ENCODE measurements at places on chromosomes 6 and 20. TPM values are rescaled to one million over a fixed set of nuclear protein-coding genes. Genes with fewer than 3 reads are reported as not detected.

The GGTLC1 gene
- polyA plus RNA-seq = not detected

The ZSCAN23 gene
- 14.7 TPM for polyA plus RNA-seq

The RAET1L gene
- not detected for polyA plus RNA-seq

The SPATA25 gene
- polyA plus RNA-seq = 5.1 TPM

The ACOT8 gene
- polyA plus RNA-seq = 68.7 TPM

The LZTS3 gene
- polyA plus RNA-seq = 42.0 TPM

The CPXM1 gene
- 42.1 TPM for polyA plus RNA-seq

The AKAP12 gene
- polyA plus RNA-seq = 20.1 TPM

The SNAI1 gene
- polyA plus RNA-seq = not detected

The NRN1 gene
- polyA plus RNA-seq = 4.4 TPM

The C4B gene
- polyA plus RNA-seq = 4.4 TPM

The MCHR2 gene
- polyA plus RNA-seq = not detected

The KIAA1755 gene
- 1.3 TPM for polyA plus RNA-seq

The PPIL6 gene
- 11.8 TPM for polyA plus RNA-seq

The KCTD20 gene
- 37.6 TPM for polyA plus RNA-seq

The ZNF334 gene
- 43.2 TPM for polyA plus RNA-seq

The TRIM10 gene
- not detected for polyA plus RNA-seq

The LINC00237 gene
- polyA plus RNA-seq = not detected

The CLVS2 gene
- 12.9 TPM for polyA plus RNA-seq

The FRMD1 gene
- not detected for polyA plus RNA-seq

The GJA1 gene
- 3.5 TPM for polyA plus RNA-seq

The UFL1 gene
- polyA plus RNA-seq = 20.6 TPM

The TUBB2B gene
- polyA plus RNA-seq = 3,711 TPM

The SALL4 gene
- polyA plus RNA-seq = 1.1 TPM

The FBXO30 gene
- 14.0 TPM for polyA plus RNA-seq

The THBS2 gene
- 1.0 TPM for polyA plus RNA-seq

The DDO gene
- not detected for polyA plus RNA-seq

The RSPO3 gene
- polyA plus RNA-seq = 0.20 TPM

The DEF6 gene
- 1.3 TPM for polyA plus RNA-seq

The AVP gene
- polyA plus RNA-seq = not detected

The HAO1 gene
- polyA plus RNA-seq = not detected

The QKI gene
- polyA plus RNA-seq = 36.1 TPM

The SPINT4 gene
- not detected for polyA plus RNA-seq

The GINM1 gene
- 28.4 TPM for polyA plus RNA-seq

The CFAP61 gene
- polyA plus RNA-seq = 0.42 TPM

The GPX5 gene
- polyA plus RNA-seq = not detected

The PRND gene
- not detected for polyA plus RNA-seq

The DAAM2 gene
- 0.62 TPM for polyA plus RNA-seq

The CCM2L gene
- 1.5 TPM for polyA plus RNA-seq

The SYNJ2 gene
- polyA plus RNA-seq = not detected

The GMPR gene
- polyA plus RNA-seq = 1.6 TPM

The TAAR2 gene
- not detected for polyA plus RNA-seq

The OVOL2 gene
- not detected for polyA plus RNA-seq

The NFYA gene
- polyA plus RNA-seq = 17.1 TPM

The COL21A1 gene
- not detected for polyA plus RNA-seq

The NOTCH4 gene
- 5.7 TPM for polyA plus RNA-seq

The TRAPPC3L gene
- polyA plus RNA-seq = not detected

The HSPA1L gene
- 2.6 TPM for polyA plus RNA-seq

The RIPOR3 gene
- polyA plus RNA-seq = not detected

The DZANK1 gene
- polyA plus RNA-seq = 10.6 TPM

The HEY2 gene
- polyA plus RNA-seq = not detected

The CLPSL2 gene
- polyA plus RNA-seq = not detected

The FAM209B gene
- not detected for polyA plus RNA-seq

The DDR1 gene
- 196 TPM for polyA plus RNA-seq

The EYS gene
- polyA plus RNA-seq = 0.38 TPM

The COX4I2 gene
- polyA plus RNA-seq = not detected

The PRSS16 gene
- polyA plus RNA-seq = not detected

Data from neural cell (in vitro differentiated cells).